ENCODE measurements at places on chromosomes 11 and 22. TPM values are rescaled to one million over a fixed set of nuclear protein-coding genes. Genes with fewer than 3 reads are reported as not detected.

The FOSL1 gene
- total RNA-seq: 0.70 TPM

The PC gene
- total RNA-seq: 8.6 TPM

The GSC2 gene
- total RNA-seq: not detected

The TMPRSS4 gene
- not detected for total RNA-seq

The CHCHD10 gene
- total RNA-seq: 1,600 TPM

The KDM4E gene
- not detected for total RNA-seq

The PHF5A gene
- 26.4 TPM for total RNA-seq

The PLA2G6 gene
- 12.0 TPM for total RNA-seq
